ENCODE measurements at places on chromosomes 11 and 22.
A peak's percentile ranks its signal among the peaks of the same experiment; 100 is the strongest.

GRCh38 chr11:74354036-74354435 is 42.6 kb upstream of the P4HA3 start:
- no peaks in the 10 kb centered on the region for H3K4me1 ChIP-seq
- no peak for DNase-seq
- no peak overlapping the region for H3K27ac ChIP-seq
- H3K36me3 ChIP-seq = peaks cover 3% of the 10 kb centered on the region

DNA sequence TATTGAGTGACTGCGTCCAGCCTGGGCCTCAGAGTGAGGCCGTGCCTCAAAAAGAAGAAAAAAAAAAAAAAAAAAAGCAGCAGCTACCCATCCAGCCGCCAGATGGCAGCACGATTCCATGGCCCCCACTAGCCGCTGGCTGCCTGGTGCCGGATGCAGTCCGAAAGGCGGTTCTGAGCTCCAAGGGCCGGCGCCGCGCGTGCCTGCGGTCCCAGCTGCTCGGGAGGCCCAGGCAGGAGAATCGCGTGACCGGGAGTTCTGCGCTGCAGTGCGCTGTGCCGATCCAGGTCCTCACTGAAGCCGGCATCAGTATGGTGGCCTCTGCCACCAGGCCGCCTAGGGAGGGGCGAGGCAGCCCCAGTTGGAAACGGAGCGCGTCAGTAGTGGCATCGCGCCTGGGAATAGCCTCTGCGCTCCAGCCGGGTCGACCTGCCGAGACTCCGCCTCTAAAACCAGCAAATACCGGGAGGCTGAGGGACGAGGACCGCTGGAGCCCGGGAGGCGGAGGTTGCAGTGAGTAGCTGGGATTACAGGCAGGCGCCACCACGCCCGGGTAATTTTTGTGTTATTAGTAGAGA is 19.3 kb downstream of the SCARF2 start:
- no peak overlapping the region for H3K27ac ChIP-seq
- H3K36me3 ChIP-seq = peaks cover 3% of the 10 kb centered on the region
- no peaks in the 10 kb centered on the region for H3K27me3 ChIP-seq
- no peaks in the 10 kb centered on the region for H3K4me1 ChIP-seq
- peak; percentile 61 for DNase-seq
- peak overlapping the region; percentile 36 for H3K4me3 ChIP-seq

GRCh38 chr11:119714590-119714989 is 14.4 kb downstream of the NECTIN1 start:
- H3K27me3 ChIP-seq = peaks cover 25% of the 10 kb centered on the region
- H3K36me3 ChIP-seq = peaks cover 3% of the 10 kb centered on the region
- H3K27ac ChIP-seq = no peak overlapping the region
- H3K4me3 ChIP-seq = no peak overlapping the region

GRCh38 chr11:121520243-121521144 is 67.7 kb upstream of the SORL1-AS1 start:
- H3K36me3 ChIP-seq = peaks cover 70% of the 10 kb centered on the region
- peak overlapping the region; percentile 33 for H3K27ac ChIP-seq
- H3K4me3 ChIP-seq = no peak overlapping the region
- H3K27me3 ChIP-seq = no peaks in the 10 kb centered on the region

GRCh38 chr22:49629586-49630447 is 197.9 kb downstream of the BRD1 start:
- H3K4me3 ChIP-seq = no peak overlapping the region
- H3K36me3 ChIP-seq = peaks cover 2% of the 10 kb centered on the region
- no peak for DNase-seq

DNA sequence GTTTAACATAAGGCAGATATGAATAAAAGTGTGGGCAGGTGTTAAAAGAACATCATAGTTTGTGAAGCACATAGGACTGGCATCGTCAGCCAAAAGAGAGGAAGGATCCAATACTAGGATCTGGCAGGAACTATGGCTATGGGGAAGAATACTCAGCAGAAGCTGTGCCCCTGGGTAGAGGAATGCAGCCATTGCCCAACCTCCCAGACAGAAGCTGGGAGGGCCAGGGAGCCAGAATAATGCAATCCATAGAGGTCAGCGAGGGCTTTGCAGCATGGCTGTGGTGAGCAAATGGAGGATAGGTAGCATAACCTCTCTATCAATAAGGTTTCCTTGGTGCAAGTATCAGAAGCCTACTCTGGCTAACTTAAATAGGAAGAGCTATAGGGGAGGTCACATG is 11.7 kb upstream of the CSTF3 start:
- no peaks in the 10 kb centered on the region for H3K27me3 ChIP-seq
- no peak overlapping the region for H3K27ac ChIP-seq
- no peaks in the 10 kb centered on the region for H3K4me1 ChIP-seq
- H3K4me3 ChIP-seq = no peak overlapping the region

- H3K4me1 ChIP-seq = peaks cover 18% of the 10 kb centered on the region
- H3K4me3 ChIP-seq = no peak overlapping the region
- H3K27me3 ChIP-seq = no peaks in the 10 kb centered on the region
Measured at GRCh38 chr11:111745719-111746504, 20.3 kb downstream of the PPP2R1B start.

DNA sequence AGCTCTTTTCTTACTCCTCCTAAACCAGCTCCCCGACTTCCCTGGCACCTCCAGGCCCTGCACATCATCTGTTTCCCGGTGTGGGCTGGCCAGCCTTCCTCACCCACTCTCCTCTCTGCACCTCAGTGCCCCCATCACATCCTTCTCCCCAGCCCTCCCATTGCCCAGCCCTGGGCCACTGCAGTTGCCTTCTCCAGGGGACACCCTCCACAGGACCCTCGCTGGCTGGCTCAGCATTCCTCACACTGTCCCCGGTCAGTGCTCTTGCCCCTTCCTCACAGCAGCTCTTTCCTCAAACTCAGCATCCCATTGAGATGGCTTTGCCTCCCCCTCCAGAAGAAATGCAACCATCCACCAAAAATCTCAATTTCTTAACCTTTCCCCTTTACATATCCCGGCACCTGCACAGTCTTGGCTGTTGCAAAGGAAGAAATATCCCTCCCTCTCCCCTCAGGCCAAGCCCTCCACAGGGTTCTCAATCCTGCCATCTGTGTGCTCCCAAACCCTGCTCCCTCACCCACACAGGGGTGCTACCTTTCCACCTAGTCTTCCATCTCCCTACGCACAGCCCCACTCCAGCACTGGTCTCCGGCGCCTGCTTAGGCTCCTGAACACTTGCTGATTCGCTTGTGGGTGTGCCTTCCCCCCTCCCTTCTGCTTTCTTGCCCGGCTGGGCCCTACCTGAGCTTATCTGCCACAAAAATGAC is 19.5 kb downstream of the RPL27A start:
- no peak overlapping the region for H3K4me3 ChIP-seq
- DNase-seq = no peak
- no peaks in the 10 kb centered on the region for H3K4me1 ChIP-seq
- H3K36me3 ChIP-seq = no peaks in the 10 kb centered on the region
- H3K27ac ChIP-seq = no peak overlapping the region
- H3K27me3 ChIP-seq = peaks cover 11% of the 10 kb centered on the region

GRCh38 chr22:29305836-29306174 is 645 bp upstream of the GAS2L1 start:
- no peak for DNase-seq
- H3K4me3 ChIP-seq = peak overlapping the region; percentile 79
- H3K4me1 ChIP-seq = peaks cover 19% of the 10 kb centered on the region
- H3K36me3 ChIP-seq = peaks cover 15% of the 10 kb centered on the region
- peaks cover 14% of the 10 kb centered on the region for H3K27me3 ChIP-seq

DNA sequence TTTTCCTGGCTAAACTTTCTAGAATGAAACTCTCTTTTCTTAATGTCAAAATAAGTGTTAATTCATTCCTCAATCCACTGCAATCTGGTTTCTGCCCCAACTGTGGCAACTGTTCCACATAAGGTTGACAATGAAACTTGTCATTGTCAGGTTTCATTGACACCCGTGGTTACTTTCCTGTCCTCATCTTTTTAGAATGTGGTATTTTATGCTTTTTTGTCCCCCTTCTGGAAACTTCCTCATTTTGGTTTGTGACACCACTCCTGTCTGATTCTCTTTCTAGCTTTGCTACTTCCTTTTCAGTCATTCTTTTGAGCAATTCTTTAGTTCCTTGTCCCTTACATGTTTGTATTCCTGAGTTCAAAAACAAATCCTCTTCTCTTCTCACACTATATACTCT is 7.5 kb upstream of the PDE3B start:
- no peak for DNase-seq
- H3K4me3 ChIP-seq = peak overlapping the region; percentile 1
- H3K27me3 ChIP-seq = no peaks in the 10 kb centered on the region
- peaks cover 54% of the 10 kb centered on the region for H3K4me1 ChIP-seq

DNA sequence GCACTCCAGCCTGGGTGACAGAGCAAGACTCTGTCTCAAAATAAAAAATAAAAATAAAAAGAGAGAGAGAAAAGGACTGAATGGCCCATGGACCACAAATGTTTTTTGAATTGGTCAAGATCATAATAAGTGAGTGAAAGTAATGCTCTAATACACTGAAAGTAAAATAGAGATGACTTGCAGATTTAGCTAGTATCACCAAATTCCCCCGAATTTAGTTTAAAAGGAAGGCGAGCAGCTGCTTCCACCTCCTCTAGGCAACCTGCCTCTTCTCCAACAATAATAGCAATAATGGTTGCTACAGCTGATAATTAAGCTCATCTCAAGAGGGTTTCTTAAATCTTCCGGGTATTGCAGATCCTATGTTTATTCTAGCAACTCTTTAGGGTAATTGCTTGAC is 36.8 kb downstream of the CELF1 start:
- no peak overlapping the region for H3K4me3 ChIP-seq
- no peak overlapping the region for H3K27ac ChIP-seq
- H3K27me3 ChIP-seq = no peaks in the 10 kb centered on the region

DNA sequence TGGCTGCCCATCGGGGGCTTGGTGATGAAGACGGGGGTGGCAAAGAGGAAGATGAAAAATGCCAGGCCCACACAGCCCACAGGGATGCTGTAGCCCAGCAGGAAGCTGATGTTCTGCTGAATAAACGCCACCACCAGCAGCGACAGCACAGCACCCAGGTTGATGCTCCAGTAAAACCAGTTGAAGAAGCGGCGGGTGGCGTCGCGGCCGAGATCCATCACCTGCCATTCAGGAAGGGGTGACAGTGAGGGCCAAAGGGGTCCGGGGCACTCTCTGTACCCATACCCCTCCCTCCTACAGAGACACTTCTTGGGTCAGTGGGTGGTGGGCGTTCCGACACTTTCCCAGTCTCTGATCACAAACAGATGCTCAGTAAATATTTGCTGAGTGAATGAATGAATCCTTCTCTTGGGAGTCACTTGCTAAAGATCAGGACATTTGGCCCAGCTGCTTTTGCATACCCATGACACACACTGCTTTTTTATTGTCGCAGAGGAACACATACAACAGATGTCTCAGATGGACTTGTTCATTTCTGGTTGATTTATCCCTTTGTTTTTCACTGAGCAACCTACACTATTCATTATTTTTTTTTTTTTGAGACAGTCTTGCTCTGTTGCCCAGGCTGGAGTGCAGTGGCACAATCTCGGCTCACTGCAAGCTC is 5.2 kb downstream of the SLC15A3 start:
- no peak overlapping the region for H3K27ac ChIP-seq
- H3K4me3 ChIP-seq = no peak overlapping the region
- H3K27me3 ChIP-seq = peaks cover 36% of the 10 kb centered on the region
- DNase-seq = no peak
- peaks cover under 1% of the 10 kb centered on the region for H3K4me1 ChIP-seq
- H3K36me3 ChIP-seq = peaks cover 2% of the 10 kb centered on the region

Data from central memory CD8-positive, alpha-beta T cell (primary cell).